Prostate gland (tissue), 2 donors: ENCODE measurements at places on chromosomes 11 and 22. TPM values are rescaled to one million over a fixed set of nuclear protein-coding genes. Genes with fewer than 3 reads are reported as not detected.
A peak's percentile ranks its signal among the peaks of the same experiment; 100 is the strongest.

DNA sequence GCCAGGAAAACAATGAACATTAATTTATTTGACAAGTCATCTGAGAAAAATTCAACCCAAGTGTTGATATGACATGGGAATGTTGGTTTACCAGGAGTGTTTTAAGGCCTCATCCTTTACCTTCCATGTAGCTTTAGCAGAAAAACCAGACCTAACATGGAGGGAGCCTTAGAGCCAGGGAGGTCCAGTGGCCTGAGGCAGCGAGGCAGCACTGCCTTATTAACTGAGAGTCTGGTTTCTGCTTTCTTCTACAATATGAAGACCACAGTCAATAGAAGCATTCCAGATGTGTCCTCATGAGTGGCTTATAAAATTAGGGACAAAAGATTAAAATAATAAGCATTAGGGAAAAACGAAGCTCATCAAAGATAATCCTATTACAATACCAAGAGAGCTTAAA is 61.5 kb downstream of the DKK3 start:
- DNase-seq: no peak

GRCh38 chr11:57791321-57792059 is 29.9 kb downstream of the CTNND1 start:
- DNase-seq: no peak

GRCh38 chr11:44113018-44113417 is 17.5 kb downstream of the EXT2 start:
- no peak for DNase-seq

DNA sequence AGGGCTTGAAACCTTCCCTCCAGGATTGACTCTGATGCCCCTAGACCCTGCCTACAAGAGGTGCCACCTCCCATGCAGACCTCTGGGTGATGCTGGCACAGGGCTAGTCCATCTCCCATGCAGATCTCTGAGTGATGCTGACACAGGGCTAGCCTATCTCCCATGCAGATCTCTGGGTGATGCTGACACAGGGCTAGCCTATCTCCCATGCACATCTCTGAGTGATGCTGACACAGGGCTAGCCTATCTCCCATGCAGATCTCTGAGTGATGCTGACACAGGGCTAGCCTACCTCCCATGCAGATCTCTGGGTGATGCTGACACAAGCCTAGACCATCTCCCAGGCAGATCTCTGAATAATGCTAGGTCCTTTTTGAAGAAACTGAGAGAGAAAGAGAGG is 321.7 kb downstream of the NTM start:
- no peak for DNase-seq

GRCh38 chr11:92152245-92152644 is 72.4 kb upstream of the FAT3 start:
- DNase-seq: no peak

- DNase-seq: no peak
Observed at GRCh38 chr22:11253000-11253511, 4274.9 kb upstream of the OR11H1 start.

- DNase-seq: no peak
Observed at GRCh38 chr11:91904792-91905785, 319.5 kb upstream of the FAT3 start.

- no peak for DNase-seq
Observed at GRCh38 chr11:79708319-79708932, 267.6 kb upstream of the TENM4 start.

- no peak for DNase-seq
Observed at GRCh38 chr11:1927026-1927847, 7.7 kb downstream of the TNNT3 start.

GRCh38 chr11:9030601-9031000 is 26.8 kb upstream of the NRIP3 start:
- DNase-seq: no peak

DNA sequence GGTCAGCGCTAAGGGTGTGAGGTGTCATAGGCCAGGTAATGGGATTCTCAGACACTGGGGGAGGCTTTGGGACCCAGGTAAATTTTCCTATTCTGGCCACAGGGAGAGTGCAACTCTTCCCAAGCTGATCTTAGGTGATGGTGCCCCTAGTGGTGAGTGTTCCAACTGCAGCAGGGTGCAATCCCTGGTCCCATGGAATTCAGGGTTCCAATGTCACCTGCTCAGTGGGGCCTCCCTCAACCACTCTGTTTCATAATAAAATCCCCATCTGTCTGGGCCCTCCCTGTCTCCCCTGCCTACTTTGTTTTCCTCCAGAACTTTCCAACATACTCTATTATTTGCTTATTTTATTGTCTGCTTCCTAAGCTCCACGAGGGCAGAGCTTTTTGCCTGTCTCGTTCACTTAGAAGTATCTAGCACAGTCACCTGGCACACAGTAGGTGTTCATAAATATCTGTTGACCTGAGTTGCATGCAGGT is 2.9 kb upstream of the SGSM1 start:
- DNase-seq: no peak

GRCh38 chr11:636511-637332 is at the start of gene DRD4:
TSS of gene DRD4 (plus strand) at chr11:637269. CDS start at chr11:637305, 36 bp downstream.
- no peak for DNase-seq

DNA sequence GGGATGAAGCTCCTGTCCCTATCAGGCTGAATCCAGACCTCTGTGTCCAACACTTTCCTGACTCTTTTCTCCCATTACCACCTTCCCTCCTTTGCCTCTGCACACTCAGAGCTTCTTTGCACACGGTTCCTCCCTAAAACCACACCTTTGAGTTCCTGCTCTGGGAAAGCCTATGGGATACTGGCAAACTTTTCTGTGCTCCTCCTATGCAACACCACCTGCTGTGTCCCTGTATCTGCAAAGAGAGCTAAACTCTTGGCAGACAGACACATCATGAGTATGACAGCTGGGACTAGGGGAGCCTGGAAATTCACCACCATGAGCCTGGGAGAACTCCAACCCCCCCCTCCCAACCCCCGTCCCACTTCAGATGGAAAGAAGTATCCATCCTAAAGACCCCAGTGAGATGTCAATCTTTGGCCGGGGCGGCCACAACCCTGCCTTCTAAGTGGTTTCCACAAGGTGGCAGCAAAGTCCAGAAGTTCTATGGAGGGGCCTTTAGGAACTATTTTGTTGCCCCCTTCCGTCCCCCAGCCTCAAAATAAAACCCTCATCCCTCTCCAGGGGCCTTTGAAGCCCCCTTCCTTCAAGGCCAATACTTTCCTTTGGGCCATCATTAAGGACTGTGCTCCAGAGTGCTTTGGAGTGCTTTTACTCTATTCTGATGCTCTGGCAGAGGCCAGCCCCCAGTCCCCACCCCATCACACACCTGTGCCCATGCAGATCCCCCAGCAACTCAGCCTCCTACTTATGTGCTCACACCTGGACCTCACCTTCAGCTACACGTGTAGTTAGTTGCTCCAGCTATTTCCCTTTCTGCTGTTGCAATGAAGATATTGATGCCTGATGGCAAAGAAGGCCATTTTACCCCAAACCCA is 19.4 kb downstream of the HTR3A start:
- DNase-seq: no peak

DNA sequence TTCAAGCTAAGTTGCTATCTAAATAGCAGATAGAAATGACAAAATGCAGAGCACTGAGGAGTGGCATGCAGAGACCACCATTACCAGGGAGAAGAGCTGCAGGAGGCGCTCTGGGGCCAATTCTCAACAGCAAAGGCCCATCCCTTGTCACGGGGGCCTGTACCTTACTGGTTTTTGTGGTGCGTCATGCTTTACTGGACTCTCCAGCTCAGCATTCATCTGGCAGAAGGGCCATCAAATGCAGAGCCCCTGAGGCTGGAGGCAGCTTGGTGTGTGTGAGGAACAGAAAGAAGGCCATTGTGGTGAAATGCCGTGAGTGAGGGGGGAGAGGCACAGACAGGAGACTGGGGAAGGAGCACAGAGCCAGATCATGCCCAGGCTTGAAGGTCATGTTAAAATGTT is 56.5 kb upstream of the NAV2 start:
- DNase-seq: peak; percentile 30

DNA sequence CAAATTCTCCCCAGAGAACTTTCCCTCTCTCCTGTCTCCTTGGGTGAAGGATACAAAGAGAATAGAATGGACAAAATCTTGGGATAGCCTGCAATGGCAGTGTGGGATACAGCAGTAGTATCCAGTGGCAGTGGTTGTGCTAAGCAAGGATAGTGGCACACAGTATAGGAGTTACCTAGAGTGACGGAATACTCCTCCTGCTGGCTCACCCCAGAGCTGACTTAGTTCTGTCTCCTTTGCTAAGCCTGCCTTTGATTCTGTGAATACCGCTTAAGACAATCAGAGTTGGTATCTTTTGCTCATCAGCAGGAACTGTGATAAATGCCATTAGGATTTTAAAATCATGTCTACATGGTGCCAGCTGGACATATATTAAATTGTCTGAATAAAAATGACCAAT is 404.3 kb downstream of the JRKL start:
- DNase-seq: no peak

DNA sequence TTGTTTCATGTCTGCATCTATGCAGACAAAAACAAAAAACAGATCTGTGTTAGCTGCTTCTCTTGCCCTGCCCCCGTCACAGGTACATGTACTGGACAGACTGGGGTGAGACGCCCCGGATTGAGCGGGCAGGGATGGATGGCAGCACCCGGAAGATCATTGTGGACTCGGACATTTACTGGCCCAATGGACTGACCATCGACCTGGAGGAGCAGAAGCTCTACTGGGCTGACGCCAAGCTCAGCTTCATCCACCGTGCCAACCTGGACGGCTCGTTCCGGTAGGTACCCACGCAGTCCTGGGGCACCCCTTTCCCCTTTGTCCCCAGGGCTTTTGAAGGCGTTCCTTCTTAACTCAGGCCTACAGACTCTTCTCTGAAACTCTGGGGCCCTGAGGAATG is 45.2 kb downstream of the LRP5 start:
- no peak for DNase-seq

DNA sequence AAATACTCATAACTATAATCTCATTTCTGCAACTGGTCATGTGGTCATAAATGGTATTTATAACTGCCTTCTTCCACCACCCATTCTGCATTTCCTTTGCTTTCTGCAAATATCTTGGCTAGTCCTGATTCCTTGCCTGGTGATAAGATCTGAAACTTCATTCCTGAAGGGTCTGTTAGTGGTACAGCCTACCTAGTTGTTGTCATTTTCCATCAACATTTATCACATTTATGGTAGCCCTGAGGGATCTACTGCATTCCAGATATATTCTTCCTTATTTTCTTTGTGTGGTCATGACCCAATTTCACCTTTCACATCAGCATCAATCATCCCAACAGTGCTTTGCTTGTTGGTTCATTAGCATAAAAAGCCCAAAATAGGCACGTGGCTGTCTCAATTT is 50.1 kb downstream of the DDX6 start:
- DNase-seq: no peak

DNA sequence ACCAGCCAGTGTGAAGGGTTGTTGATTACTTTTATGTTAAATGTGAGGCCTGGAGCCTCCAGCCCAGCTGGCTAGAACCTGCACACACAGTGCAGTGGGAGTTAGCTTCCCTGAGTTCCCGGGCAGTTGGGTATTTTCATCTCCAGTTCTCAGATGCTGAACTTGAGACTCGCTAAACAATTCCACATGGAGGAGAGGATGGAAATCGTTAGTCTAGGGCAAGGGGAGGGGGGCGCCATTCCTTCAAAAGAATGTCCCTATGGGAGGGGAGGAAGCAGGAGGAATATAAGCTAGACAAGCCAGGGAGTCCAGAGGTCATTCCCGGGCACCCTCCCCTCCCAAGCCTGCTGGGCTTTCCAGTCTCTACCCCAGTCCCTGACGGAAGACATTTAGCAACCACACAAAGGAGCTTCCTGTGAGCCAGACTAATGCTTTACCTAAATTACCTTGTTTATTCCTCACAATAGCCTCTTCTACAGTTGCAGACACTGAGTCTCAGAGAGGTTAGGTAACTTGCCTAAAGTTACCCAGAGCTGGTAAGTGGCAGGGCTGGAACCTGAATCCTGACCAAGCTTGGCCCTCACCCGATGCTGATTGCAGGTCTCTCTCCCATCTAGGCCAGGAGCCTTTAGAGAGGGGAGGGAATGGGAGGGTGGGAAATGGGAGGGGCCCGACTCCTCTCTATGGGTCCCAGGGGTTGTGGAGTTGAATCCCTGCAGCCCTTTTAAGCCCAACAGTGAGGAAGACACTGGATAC is 1.9 kb upstream of the TSKU start:
- DNase-seq: no peak

DNA sequence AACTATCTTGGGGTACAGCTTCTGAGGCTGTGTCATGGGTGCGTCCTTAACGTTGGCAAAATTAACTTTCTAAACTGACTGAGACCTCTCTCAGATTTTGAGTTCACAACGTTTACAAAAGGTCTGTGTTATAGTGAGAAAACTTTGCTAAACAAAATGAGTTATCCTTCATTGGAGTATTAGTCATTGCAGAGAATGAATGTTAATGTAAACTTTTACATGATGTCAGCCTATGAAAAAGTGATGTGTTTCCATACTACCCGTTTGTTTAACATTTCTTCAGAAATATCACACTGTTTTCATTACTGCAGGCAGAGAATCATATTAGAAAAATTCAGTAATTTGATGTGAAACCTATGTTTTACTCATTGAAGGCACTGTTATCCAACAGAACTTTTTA is 32.1 kb downstream of the HSD17B12 start:
- no peak for DNase-seq

DNA sequence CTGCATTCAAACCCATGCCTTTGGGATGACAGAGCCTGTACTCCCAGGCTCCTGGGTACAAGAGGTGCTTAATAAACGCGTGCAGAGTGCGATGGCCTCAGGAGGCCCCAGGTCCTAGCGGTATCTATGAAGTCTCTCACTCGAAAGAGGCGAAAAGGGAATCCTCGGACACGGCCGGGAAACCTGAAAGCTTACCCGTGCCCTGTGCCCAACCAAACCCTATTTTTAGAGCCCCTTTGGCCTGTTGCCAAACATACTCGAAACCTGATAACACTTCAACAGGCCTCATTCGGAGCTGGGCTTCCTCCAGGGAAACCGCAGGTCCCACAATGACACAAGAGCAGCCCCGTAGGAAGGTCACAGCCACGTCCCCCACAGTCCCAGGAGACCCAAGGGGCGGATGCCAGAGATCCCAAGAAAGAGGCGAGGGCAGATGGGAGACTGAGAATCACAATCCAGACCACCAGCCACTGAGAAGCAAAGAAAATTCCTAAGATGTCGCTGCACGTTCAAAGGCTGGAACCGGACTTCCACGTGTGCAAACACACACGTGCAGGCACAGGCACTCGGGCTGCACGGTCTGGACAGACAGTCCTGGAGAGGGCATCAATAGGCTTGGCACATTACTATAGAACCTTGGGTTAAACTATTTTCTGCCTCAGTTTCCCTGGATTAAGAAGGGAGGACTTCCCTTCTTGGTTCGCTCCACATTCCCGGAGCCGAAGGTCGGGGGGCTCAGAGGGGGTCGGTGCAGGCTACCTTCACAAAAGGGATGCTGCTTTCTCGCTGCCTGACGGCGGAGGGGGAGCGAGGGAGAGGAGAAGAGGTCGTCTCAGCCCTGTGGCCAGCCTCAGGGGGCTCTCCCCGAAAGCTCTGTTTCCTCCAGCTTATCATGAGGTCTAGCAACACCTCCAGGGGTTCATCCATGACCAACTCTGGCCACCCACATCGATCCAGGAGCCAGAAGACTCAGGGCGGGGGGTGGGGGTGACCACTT is 8.2 kb downstream of the PDGFB start:
- DNase-seq: peak; percentile 26

The TNNI2 gene
- not detected for total RNA-seq

The C11orf21 gene
- total RNA-seq: 0.85 TPM

The ART1 gene
- total RNA-seq: not detected

The ACAD8 gene
- 46.1 TPM for total RNA-seq

The CRYBB1 gene
- total RNA-seq: 0.36 TPM

The OR52H1 gene
- not detected for total RNA-seq

The VSIG2 gene
- 28.2 TPM for total RNA-seq

The IGF2 gene
- total RNA-seq: 4.1 TPM

The UPK3A gene
- total RNA-seq: 12.6 TPM
